ENCODE measurements at places on chromosomes 1 and 21.

- no peak for DNase-seq
These were observed 85.5 kb downstream of the KCND3 start for GRCh38 chr1:111903871-111904449.

DNA sequence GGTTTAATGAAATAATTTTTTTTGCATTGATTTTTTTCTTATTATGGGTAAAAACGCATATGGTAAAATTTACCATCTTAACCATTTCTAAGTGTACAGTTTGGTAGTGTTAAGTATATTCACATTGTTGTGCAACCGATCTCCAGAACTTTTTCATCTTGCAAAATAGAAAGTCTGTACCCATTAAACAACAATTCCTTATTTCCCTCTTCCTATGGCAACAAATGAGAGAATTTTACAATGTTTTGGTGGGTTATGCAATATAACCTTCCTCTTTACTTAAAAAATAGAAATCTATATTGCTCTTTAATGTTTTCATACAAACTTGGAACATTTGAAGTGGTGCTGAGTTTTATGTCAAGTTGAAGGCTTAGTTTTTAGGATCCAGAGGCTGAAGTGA is 26.6 kb downstream of the MAP3K7CL start:
- no peak for DNase-seq

DNA sequence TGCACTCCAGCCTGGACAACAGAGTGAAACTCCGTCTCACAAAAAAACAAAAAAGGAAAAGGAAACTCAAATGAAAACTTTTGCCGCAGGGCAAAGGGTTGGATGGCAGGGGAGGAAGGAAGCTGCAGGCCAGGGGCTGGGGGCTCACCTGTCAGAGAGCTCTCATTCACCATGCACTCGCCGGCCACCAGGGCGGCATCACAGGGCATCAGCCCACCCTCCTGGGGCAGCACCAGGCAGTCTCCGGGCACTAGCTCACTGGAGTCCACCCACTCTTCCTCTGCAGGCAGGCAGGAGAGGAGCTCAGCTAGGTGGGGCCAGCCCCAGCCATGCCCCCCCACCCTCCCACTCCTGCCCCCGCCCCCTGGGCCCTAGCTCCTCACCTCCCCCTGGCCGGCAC is 11.9 kb downstream of the ATP13A2 start:
- DNase-seq = no peak

- DNase-seq = no peak
These were observed 54.7 kb upstream of the MPC2 start for GRCh38 chr1:167991546-167991945.

DNA sequence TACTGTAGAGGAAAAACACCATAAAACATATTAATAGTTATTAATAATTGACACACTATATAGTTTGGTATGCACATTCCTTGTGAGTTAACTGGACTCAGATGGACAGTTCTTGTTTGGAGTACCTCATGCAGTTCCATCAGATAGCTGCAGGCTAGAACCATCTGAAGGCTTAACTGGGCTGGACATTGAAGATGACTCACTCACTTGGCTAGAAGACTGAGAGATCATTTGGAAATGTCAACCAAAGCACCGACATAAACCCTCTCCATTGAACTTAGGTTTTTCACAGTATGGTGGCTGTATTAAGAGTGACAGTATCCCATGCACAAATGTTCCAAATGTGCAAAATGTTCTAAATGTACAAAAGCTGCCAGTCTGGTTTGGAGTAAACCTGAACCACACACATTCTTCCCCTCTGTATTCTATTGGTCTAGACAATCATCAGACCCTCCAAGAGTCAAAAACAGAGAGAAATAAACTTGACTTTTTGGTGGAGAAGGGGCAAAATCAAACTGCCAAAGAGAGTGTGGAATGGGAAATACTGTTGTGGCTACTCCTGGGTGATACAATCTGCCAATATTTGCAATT is 708.4 kb downstream of the KCNT2 start:
- no peak for DNase-seq

DNA sequence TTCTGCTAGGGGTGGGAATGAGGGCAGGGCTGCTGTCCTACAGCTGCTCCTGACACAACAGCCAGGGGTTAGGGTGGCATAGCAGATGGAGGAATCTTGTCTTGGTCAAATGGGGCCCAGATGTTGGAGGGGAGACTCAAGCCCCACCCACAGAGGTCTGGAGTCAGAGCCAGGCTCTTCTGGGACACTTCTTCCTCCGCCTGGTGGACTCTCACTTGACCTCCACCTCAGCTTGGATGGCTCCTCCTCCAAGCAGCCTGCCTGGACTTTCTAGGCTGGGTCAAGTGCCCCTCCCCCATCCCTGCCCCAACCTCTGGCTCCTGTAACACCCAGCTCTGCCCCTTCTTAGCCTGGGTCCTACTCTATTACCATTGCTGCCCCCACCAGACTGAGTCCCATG is 35.5 kb downstream of the EPHA2 start:
- no peak for DNase-seq
